Natural killer cell (primary cell): ENCODE measurements at places on chromosomes 7 and 10. TPM values are rescaled to one million over a fixed set of nuclear protein-coding genes. Genes with fewer than 3 reads are reported as not detected.

MPLKIP gene
- total RNA-seq = 17.1 TPM

OAT gene
- 35.8 TPM for total RNA-seq

TNKS2 gene
- total RNA-seq = 47.0 TPM

GPR15LG gene
- not detected for total RNA-seq

PHYHIPL gene
- total RNA-seq = not detected

SPDYE2 gene
- 0.25 TPM for total RNA-seq

LOXL4 gene
- total RNA-seq = 0.23 TPM

CDC14C gene
- total RNA-seq = not detected

ZNF804B gene
- not detected for total RNA-seq

DNA sequence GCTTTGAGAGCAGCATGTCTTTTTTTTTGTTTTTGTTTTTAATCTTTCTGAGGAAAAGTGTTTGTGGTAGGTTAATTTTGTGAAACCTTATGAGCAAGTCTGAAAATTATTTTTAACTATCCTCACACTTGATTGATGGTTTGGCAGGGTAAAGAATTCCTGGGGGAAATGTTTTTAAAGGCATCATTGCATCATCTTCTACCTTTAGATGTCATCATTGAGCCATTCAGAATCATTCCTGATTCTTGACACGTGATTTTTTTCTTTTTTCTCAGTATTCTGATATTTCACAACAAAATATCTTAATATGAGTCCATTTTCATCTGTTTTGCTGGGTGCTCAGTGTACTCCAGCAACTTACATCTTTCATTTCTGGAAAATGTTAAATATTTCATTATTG is 28.3 kb downstream of the PALS2 start:
- no peak for DNase-seq

DNA sequence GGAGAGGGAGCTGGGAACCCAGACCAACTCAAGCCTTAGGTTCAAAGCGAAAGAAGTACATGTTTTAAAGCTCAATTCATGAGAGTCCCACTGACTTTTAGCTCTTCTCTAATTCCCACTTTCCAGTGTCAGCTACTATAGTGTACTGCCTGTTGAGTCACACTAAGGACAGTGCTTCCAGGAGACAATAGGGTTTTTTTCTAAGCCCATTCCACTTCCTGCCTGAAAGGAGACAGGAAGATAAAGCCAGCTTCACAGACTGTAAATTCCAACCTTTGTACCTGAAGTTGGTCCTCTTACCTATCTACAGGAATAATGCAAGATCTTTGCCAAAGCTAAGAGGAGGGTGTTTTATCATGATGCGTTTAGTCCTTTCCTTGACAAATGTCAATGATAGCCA is 4.4 kb downstream of the MSRB2 start:
- DNase-seq = no peak

DNA sequence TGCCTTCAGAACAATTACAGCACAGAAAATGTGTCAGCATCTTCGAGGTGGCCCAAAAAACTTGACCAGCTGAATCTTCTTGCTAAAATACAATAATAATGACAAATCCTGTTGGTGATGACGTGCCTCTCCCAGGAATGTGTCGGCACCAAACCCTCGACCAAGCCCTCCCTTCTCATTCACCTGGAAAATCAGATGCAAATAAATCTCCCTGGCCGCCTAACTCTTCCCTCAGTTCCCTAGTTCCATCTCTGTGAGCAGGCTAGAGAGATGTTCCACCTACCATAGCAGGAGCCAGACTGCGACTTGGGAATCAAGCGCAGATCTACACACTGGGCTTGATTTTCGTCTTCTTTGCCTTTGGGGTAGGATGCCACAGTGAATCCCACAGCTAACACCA is 4.1 kb downstream of the PRSS1 start:
- no peak for DNase-seq

- DNase-seq = no peak
Observed at GRCh38 chr10:83562381-83562780, 576.9 kb upstream of the GHITM start.

DNA sequence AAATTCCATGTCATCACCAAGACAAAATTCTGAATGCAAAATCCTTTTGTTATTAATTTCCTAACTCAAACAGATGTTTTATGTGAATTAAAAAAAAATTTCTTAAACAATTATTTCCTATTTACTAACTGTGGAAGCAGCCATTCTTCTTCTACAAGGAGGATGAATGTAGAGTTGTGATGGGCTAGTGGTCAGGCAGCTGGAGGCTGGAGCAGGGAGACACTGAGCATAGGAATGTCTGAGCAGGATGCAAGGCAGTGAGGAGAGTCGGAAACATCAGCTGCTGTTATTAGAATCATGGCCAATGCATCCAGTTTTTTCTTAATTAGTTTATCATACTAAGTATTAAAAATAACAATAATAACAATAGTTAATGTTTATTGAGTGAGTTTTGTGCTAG is 102.5 kb upstream of the LRRTM3 start:
- no peak for DNase-seq

DNA sequence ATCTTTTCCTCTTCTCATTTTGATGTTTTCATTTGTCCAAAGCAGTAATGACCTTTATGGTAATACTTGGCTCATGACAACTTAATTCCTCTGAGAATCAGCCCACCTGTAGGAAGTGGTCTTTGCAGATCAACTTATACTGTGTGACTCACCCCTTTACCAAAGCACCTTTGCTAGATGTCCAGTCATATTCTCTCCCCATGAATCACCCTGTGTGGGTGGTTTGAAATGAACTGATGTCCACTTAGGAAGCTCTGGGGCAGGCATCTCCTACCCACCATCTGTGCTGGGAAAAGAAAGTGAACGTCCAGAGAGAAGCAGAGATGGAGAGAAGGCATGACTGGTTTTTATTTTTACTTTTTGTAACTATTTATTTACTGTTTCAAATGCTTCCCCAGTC is 410.3 kb downstream of the KIF20B start:
- DNase-seq = no peak

- DNase-seq = no peak
Observed at GRCh38 chr7:37945336-37945735, 24.9 kb downstream of the EPDR1 start.

DNA sequence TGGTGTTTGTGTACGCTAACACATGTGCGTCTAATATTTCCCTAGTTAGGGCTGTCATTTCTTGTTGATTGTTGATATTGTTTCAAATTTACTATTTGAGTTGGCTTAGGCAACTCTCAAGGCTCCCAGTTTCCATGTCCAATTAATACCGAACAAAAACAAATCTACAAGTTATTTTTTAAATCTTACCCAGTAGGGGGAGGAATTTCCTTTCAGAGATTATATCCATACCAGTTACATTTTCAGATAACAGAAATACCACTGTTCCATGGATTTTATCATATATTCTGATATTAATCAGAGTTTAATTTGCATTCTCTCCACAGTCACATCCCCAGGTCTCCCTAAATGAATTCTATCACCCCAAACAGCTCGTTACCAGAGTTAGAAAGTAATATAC is 7.2 kb upstream of the AKR1B10 start:
- no peak for DNase-seq

DNA sequence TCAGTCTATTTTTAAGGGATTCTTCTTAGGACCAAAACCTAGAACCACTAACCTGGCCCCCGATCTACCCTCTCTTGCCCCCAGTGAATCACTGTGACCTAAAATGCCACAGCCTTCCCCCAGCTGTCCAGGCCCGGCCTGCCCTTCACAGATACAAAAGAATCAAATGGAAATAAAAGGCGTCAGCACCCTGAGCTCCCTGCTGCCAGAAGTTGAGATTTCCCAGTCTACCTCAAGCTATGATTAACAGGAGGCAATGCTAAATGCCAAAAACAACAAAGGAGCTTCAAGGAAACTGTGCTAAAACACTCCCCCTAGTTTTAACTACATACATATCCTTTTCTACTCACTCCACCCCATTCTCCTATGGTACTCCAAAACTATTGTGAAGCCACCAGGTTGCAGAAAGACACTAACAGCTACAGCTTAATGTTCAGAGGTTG is 67.8 kb downstream of the GSAP start:
- no peak for DNase-seq
